ENCODE measurements at places on chromosomes 4 and X.

DNA sequence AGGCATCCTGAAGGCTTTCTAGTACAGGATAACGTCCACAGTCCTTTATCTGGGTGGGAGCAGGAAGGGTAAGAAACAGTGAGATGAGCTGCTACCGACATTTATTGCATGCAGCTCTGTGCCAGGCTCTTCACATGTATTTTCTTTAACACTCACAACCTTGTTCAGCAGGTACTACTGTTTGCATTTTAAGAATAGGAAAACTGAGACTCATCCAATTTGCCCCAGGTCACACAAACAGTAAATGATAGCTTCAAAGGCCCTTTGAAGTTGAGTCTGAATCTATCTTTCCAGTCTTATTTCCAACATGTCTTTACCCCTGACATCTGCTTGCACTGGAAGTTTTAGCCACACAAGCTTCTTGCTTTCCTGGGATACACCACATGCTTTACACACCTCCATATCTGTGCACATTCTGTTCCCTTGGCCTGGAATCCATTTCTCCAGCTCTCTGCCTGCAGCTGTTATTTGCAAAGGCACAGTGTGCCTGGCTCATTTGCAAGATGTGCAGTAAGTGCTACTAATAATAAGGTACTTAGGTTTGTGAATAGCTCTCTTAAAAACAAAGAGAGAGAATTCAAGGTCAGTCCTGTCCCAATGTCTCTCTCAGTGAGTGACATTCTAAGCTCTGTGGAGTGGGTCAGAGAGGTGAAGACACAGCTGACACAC, 61.2 kb downstream of the METTL14 start:
- DNase-seq: no peak

- no peak for DNase-seq
These were observed 23.7 kb upstream of the UBA1 start for GRCh38 chrX:47169726-47170515.

- DNase-seq: no peak
These were observed 1.6 kb downstream of the SPARCL1 start for GRCh38 chr4:87527431-87528220.

DNA sequence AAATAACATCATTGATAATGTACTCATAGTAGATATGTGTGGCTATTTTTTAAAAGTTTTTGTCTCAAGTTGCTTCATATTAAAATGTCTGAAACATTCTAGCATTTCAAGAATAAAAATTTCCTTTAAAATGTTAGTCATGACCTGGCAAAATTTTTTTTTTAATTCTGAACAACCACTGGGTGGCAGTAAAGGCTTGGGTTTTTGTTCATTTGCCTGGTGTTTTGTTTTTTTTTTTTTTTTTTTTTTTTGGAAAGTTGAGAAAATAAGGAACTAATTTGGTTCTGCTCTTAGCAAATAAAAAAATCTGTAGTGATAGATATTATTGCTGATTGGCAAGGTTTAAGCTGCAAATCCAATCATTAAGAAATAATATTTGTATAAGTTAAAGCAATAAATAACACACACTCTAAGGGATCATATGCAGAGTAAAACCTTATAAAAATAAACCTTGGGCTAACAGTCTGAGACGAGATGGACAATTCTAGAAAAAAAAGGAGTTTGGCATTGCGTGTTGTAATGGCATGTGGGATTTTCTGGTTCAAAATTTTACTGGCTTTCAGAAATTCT, 81.4 kb downstream of the CEP44 start:
- peak; percentile 31 for DNase-seq

DNA sequence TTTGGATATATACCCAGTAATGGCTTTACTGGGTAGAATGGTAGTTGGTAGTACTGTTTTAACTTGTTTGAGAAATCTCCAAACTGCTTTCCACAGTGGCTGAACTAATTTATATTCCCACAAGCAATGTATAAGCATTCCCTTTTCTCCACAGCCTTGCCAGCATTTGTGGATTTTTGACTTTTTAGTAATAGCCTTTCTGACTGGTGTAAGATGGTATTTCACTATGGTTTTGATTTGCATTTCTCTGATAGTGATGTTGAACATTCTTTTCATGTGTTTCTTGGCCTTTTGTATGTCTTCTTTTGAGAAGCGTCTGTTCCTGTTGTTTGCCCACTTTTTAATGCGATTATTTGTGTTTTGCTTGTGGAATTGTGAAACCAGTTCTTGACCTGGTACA, 290.5 kb downstream of the BMPR1B start:
- DNase-seq: no peak

- no peak for DNase-seq
These were observed 38.1 kb downstream of the MID1 start for GRCh38 chrX:10582215-10582733.

- DNase-seq: no peak
These were observed 1153.6 kb downstream of the FSTL5 start for GRCh38 chr4:161010227-161010626.

- DNase-seq: no peak
These were observed 28.2 kb downstream of the SAT1 start for GRCh38 chrX:23811108-23811651.

DNA sequence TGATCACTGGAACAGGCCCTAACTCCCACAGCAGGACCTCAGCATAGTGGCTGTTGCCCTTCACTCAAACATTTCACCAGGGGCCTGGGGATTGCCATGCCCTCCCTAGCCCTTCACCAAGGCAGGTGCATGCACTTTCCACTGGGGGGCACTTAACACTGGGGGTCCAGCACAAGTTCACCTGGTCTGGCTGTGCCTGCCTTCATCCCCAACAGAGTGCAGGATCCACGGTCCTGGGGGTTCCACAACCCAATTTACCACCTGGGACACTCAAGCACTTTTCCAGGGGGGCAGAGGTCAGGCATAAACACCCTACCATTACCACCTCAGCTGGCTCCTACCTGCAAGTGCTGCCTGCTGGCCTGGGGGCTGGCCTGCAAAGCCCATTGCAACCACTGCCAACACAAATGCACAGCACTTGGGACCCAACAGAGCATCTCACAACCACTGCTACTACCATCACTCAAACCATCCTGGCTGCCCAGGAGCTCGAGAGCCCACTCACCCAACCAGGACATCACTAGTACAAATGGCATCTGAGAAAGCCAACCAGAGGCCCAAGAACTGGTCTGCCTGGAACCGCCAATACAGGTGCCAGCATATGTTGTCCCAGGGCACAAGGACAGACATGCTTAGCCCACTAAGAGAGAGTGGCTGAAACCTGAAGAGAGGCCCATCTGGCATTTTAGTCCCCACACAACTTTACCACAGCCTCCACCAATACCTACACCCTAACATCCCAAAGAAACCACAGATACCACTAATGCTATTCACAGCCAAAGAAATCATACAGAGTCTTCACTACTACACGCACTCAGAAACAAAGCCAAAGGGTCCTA, 43.1 kb downstream of the NAT8L start:
- no peak for DNase-seq

GRCh38 chr4:186946682-186947294, 223.1 kb upstream of the FAT1 start:
- DNase-seq: no peak

DNA sequence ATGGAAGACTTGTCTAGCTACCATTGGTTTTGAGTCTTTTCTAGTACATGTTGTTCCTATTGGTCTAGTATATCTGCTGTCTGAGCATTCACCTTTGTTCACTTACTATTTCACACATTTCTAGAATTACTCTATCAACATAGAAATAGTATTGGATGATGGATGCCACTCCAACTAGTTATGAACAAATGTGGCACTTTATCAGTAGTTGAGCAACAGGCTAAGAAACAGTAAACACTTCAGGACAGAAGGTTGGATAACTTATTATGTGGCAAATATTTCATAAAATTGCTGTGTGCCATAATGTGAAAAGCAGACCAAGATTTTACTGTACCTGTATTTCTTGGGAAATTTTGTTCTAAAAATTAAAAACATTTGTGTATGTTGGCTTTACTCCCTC, 42.4 kb upstream of the GLRA3 start:
- no peak for DNase-seq

- DNase-seq: no peak
These were observed 48.5 kb downstream of the SMAD1 start for GRCh38 chr4:145530189-145530588.

GRCh38 chr4:145939441-145939750, 773 bp upstream of the ZNF827 start:
- DNase-seq: no peak

- DNase-seq: no peak
These were observed 106.6 kb upstream of the WDR44 start for GRCh38 chrX:118239178-118239870.

- DNase-seq: no peak
These were observed 39.3 kb downstream of the NUDT6 start for GRCh38 chr4:122882857-122883735.

DNA sequence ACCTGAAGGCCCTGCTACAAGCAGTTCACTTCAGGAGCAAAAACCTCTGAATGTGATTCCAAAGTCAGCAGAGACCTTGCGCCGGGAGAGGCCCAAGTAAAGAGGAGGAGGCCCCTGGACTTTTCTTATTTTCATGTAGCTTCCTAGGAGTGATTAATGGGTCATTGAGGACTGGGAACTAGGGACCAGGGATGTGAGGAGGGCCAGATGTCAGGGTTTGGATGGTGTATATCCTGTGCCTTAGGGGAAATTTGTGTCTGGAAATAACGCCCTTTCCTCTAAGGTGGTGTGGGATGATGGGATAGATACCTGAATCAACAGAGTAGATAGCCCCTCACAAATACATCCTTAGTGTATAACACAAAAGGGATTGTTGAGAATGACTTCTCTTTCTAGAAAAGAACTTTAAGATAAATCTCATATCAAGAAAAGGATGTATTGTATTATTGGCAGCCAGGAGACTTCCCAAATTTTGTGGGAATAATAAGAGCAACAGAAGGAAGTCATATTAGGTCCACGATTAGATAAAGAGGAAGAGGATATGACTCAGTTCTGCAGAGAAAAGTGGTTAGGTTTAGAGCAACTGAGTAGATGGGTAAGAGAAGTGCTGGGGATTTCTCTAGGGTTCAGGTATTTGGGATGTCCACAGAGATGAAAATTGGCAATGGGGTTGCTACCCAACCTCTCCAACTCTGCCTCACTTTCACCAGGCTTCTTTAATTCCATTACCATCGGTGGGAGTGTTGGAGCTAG, 1.1 kb downstream of the ITGB1BP2 start:
- no peak for DNase-seq
